ENCODE measurements at places on chromosomes 13 and 19.

DNA sequence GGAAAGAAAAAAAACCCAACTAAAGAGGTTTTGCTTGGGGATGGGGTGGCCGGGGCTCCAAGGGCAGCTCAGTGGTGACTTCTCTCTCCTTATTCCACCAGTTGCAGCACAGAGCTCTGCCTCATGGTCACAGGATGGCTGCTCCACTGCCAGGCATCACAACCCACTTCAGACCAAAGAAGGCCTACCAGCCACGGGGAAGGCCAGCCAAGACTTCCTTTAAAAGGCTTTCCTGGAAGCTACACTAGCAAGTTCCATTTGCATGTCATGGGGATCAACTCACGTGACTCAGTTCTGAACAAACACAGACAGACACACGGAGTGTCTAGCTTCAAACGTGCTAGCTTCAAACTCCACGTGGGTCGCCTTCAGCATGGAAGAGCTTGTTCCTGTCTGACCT is 13.2 kb upstream of the EIF3G start:
- no peaks in the 10 kb centered on the region for H3K4me1 ChIP-seq
- no peak overlapping the region for H3K4me3 ChIP-seq
- H3K27me3 ChIP-seq: no peaks in the 10 kb centered on the region
- peaks cover 28% of the 10 kb centered on the region for H3K36me3 ChIP-seq
- no peak overlapping the region for H3K27ac ChIP-seq
- no peak for DNase-seq

DNA sequence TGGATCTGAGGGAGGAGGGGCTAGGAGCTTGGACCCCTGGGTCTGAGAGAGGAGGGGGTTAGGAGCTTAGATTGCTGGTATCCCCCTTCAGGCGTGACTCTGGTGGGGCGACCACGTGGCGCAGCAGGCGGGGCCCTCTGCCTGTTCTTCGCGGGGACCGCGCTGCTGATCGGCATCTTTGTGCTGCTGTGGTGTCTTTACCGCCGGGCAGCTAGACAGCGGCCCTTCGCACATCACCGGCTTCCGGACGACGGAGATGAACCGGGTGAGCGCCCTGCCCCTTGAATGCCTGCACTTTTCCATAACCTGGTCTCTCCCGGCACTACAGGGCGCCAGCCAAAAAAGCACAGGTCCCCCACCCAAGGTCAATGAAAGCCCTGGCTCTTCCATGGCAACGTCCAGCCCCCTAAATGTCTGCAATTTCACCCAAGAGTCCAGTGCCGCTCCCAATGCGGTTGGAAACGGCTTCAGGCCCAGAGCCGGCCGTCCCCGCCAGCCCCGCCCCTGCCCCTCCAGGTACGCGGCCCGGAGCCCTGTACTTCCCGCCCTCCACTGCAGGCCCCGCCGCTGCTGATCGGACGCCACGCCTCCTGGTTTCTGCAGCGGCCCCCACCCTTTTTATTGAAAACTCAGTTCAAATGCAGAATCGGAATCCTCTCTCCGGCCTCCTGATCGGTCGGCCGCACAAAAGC is 2.8 kb downstream of the GFY start:
- no peak for DNase-seq
- H3K4me1 ChIP-seq: peaks cover 53% of the 10 kb centered on the region
- peaks cover 88% of the 10 kb centered on the region for H3K27me3 ChIP-seq
- H3K27ac ChIP-seq: no peak overlapping the region

- H3K27ac ChIP-seq: peak within 1 kb of the TSS; percentile 36
- H3K4me3 ChIP-seq: peak within 1 kb of the TSS; percentile 74
- peak; percentile 97 for DNase-seq
- peaks cover 19% of the 10 kb centered on the region for H3K4me1 ChIP-seq
- H3K27me3 ChIP-seq: peaks cover 3% of the 10 kb centered on the region
- H3K36me3 ChIP-seq: no peaks in the 10 kb centered on the region
Measured at GRCh38 chr19:4867534-4868285, at the start of gene PLIN3. TSS of gene PLIN3 (minus strand) at chr19:4867667. CDS start at chr19:4861394, 6,273 bp downstream.

DNA sequence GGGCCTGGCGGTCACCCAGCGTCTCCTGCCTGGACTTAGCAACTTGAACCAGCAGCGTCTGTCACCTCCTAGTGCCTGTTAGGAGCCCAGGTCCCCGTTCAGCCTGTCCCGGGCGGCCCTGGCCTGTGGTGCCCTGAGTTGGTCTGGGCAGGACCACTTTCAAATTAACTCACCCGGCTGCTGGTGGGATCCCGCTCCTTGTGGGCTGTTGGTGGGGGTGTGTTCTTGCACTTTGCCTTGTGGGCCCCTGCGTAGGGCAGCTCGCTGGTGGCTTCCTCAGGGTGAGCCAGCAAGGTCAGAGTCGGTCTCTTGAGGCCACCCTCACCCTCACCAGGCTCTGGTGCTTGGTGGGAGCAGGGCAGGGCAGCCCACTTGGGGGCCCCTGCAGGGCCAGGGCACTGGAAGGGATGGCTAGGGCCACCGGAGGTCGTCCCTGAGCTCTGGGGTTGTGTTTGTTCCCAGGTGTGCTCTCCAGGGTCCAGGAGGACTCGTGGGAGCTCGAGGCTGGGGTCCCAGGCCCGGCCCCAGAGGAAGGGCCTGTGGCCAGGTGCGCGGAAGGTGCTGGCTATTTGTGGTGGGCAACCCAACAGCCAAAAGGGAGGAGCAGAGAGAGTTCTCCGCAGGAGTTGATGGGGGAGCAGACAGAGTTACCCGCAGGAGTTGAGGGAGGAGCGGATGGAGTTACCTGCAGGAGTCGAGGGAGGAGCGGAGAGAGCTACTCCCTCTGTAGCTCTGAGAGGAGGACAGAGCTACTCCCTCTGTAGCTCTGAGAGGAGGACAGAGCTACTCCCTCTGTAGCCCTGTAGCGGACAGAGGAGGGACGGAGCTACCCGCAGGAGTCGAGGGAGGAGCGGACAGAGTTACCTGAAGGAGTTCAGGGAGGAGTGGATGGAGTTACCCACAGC is 16.9 kb downstream of the TFDP1 start:
- H3K27ac ChIP-seq: no peak overlapping the region
- no peaks in the 10 kb centered on the region for H3K27me3 ChIP-seq
- peaks cover 17% of the 10 kb centered on the region for H3K4me1 ChIP-seq
- H3K4me3 ChIP-seq: no peak overlapping the region

DNA sequence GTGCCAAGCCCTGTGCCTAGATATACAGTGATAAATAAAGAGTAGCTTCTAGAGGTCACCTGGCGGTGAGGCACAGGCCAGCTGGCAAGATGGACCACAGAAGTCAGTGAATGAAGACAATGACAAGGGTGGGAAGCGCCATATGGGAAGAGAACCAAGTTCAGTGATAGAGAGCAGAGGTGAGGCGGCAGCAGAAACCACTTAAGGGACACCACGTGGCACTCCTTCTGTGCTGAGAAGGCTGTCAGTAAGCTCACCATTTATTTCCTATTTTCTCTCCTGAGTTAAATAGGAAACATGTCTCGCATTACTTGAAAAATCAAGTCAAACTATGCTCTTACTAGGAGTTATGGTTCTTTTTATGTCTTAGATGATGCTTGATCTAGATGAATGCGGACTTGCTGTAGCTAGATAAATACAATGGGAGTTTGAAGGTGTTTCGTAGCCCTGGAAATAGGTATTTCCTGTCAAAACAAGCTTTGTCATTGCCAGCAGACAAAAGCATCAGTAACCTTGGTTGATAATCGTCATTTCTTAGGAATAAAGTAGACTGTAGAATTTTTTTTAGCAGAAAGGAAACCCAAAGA is 17.8 kb downstream of the ALOX5AP start:
- H3K27me3 ChIP-seq: no peaks in the 10 kb centered on the region
- H3K27ac ChIP-seq: no peak overlapping the region
- no peak for DNase-seq
- H3K4me3 ChIP-seq: no peak overlapping the region

DNA sequence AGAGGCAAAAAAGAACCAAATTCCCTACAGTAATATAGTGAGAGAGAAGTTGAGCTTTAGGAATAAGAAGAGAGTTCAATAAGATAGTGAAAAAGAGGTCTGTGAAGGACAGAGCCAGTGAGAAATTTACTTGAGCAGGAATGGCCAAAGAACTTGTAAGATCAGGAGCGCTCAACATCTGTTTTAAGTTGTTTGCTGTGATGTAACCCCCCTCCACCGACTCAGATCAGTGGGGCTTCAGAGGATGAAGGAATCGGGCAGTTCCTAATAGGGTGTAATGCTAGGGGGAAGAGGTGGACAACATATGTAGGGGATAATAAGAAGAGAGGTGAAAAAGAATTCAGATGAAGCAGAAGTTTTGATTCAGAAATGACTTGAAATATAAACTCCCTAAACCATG is 85.3 kb upstream of the FNDC3A start:
- no peak overlapping the region for H3K27ac ChIP-seq
- H3K4me1 ChIP-seq: peaks cover 37% of the 10 kb centered on the region
- H3K36me3 ChIP-seq: no peaks in the 10 kb centered on the region
- no peak overlapping the region for H3K4me3 ChIP-seq
- DNase-seq: no peak

- peaks cover 4% of the 10 kb centered on the region for H3K36me3 ChIP-seq
- peak overlapping the region; percentile 44 for H3K27ac ChIP-seq
- H3K27me3 ChIP-seq: no peaks in the 10 kb centered on the region
- peak overlapping the region; percentile 81 for H3K4me3 ChIP-seq
- DNase-seq: no peak
Measured at GRCh38 chr13:32585550-32586079, 637 bp upstream of the PDS5B start.

DNA sequence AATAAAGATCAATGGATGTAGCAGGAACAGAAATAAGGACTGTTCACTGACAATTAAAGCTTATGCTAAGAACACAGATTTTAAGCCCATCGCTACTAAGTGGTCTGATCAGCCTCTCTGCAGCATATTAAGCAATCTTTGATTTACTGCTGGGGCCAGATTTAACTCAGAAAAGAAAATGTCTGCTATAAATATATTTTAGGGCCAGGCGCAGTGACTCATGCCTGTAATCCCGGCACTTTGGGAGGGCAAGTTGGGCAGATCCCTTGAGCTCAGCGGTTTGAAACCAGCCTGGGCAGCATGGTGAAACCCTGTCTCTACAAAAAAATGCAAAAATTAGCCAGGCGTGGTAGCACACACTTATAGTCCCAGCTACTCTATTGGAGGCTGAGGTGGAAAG is 43.0 kb downstream of the METTL21C start:
- no peak for DNase-seq
- H3K27ac ChIP-seq: no peak overlapping the region
- H3K4me3 ChIP-seq: no peak overlapping the region
- peaks cover 18% of the 10 kb centered on the region for H3K36me3 ChIP-seq

- peak; percentile 94 for DNase-seq
- H3K4me1 ChIP-seq: peaks cover 10% of the 10 kb centered on the region
- no peaks in the 10 kb centered on the region for H3K36me3 ChIP-seq
- H3K27ac ChIP-seq: no peak overlapping the region
Measured at GRCh38 chr19:3284759-3285646, 60.5 kb downstream of the CELF5 start.

GRCh38 chr19:16233081-16233776 is 35.5 kb downstream of the AP1M1 start:
- DNase-seq: no peak
- peaks cover 22% of the 10 kb centered on the region for H3K4me1 ChIP-seq
- H3K27ac ChIP-seq: no peak overlapping the region
- no peaks in the 10 kb centered on the region for H3K27me3 ChIP-seq

Data from activated naive CD4-positive, alpha-beta T cell treated with anti-CD3 and anti-CD28 coated beads for 36 hours (primary cell).